ENCODE measurements at places on chromosomes 6 and 20. TPM values are rescaled to one million over a fixed set of nuclear protein-coding genes. Genes with fewer than 3 reads are reported as not detected.

DNA sequence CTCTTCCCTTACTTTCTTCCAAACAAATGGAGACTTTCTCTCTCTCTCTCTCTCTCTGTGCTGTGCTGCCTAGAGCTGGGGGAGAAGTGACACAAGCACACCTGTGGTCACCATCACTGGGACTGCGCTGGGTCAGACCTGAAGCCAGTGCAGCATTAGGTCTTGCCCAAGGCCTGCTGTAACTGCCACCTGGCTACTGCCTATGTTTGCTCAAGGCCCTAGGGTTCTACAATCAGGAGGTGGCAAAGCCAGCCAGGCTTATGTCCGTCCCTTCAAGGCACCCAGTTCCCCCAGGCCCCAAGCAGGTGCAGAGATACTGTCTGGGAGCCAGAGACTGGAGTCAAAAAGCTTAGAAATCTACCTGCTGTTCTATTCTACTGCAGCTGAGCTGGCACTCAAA lies 49.4 kb upstream of the TOP1 start:
- H3K27ac ChIP-seq = no peak overlapping the region
- H3K4me3 ChIP-seq = no peak overlapping the region
- no peaks in the 10 kb centered on the region for H3K4me1 ChIP-seq
- no peaks in the 10 kb centered on the region for H3K27me3 ChIP-seq
- no peaks in the 10 kb centered on the region for H3K36me3 ChIP-seq
- no peak for DNase-seq

The RAET1L gene
- total RNA-seq = not detected

- no peak overlapping the region for H3K27ac ChIP-seq
- H3K4me1 ChIP-seq = no peaks in the 10 kb centered on the region
- DNase-seq = peak; percentile 46
- H3K36me3 ChIP-seq = no peaks in the 10 kb centered on the region
These were observed 101.4 kb downstream of the ADGB start for GRCh38 chr6:146700078-146700686.

DNA sequence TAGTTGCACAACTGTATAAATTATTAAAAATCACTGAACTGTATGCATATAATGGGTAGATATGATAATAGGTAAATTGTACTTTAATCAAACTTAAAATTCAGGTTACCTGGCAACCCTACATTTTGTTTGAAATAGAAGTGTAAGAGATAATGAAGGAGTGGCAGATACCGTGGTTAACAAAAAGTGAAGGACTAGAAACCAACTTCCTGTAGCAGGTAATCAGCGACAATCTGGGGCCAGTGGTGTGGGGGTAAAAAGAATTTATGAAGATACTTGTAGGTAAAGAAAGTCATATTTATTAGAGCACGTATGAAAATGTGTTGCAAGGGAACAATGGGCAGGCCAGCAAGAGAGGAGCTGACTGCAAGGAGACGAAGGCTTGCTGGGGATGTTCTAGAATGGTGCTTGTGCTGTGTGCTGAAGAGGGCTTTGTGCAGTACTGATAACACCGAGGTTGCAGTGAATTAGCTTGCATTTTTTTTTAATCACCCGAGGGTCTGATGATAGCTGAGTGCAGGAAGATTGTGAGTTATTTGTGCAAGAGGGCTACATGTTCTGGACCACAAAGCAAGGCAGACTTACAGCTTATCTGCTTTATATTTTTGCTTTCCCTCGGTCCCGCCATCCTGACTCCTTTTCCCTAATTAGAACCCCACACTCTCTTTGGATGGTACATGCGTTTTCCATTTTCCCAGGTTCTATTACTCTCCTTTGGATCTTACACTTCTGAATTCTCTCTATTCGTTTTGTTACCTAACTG lies 4.6 kb upstream of the ENPP1 start:
- H3K4me1 ChIP-seq = peaks cover 6% of the 10 kb centered on the region
- H3K27me3 ChIP-seq = no peaks in the 10 kb centered on the region
- DNase-seq = no peak

The PEX6 gene
- 40.1 TPM for total RNA-seq

GRCh38 chr20:20181322-20181721 lies 129.0 kb downstream of the CFAP61 start:
- H3K36me3 ChIP-seq = no peaks in the 10 kb centered on the region
- H3K27ac ChIP-seq = no peak overlapping the region
- no peak for DNase-seq
- no peaks in the 10 kb centered on the region for H3K27me3 ChIP-seq
- H3K4me3 ChIP-seq = no peak overlapping the region

DNA sequence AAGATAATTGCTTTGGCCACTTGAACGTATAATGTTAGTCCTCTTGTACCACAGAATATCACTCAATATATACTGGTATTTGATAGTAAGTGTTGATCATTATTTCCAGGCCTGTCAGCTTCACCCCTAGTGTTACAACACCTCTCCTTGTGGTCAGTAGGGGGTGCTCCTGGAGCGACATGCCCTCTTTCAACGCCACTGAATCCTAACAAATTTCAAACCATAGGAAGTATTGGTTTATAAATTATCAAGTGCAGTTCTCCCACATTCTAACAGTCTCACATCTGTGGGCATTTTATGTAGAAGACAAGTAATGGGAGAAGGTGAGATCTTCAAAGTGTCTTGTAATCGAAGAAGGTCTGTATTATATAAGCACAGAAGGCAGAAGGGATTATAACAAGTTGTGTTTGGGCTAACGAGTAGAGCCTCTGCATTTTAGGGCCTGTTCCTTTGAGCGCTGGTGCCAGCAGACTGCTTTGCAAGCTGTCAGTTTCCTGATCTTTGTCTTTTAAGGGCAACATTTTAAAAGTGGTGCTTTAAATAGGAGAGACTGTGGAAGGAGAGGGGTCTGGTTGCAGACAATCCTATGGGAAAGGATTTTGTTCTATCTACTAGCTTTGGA lies 57.1 kb upstream of the CEP162 start:
- H3K4me1 ChIP-seq = no peaks in the 10 kb centered on the region
- H3K4me3 ChIP-seq = no peak overlapping the region
- no peaks in the 10 kb centered on the region for H3K27me3 ChIP-seq
- no peak for DNase-seq
- no peaks in the 10 kb centered on the region for H3K36me3 ChIP-seq

Data from naive thymus-derived CD4-positive, alpha-beta T cell (primary cell).